ENCODE measurements at places on chromosomes 16 and 17.
A peak's percentile ranks its signal among the peaks of the same experiment; 100 is the strongest.

DNA sequence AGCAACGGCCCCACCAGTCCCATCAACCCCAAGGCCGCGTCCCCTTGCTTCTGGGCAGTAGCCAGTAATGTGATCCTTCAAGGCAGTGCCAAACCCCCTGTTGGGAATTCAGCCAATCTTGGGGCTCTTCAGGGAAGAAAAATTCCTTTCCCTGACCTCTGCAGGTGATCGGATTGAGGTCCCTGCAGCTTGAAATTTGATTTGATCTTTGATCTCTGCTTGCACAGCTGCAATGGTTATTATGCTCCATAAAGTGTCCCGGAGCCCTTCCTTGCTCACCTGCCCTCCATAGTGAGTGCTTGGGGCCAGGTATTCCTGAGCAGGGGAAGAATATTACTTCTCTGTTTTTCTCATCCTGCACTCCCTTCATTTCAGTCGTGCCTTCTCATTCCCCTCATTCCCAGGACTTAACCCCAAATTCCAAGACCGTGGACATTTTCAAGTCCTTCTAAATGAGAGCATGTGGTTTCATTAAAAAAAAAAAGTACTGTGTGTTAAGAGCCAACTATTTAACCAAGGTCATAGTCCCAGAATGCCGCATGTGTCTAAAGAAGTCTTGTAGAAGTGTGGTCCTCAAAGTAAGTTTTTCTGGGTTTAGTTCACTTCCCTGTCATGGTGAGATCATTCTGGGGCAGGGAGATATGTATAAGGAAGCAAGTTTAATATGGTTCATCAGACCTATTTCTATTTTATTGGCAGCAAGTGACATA lies 56.3 kb downstream of the SOX9 start:
- peak; percentile 65 for DNase-seq

GRCh38 chr17:75440738-75441448 lies 15.5 kb upstream of the TMEM94 start:
- DNase-seq: no peak

DNA sequence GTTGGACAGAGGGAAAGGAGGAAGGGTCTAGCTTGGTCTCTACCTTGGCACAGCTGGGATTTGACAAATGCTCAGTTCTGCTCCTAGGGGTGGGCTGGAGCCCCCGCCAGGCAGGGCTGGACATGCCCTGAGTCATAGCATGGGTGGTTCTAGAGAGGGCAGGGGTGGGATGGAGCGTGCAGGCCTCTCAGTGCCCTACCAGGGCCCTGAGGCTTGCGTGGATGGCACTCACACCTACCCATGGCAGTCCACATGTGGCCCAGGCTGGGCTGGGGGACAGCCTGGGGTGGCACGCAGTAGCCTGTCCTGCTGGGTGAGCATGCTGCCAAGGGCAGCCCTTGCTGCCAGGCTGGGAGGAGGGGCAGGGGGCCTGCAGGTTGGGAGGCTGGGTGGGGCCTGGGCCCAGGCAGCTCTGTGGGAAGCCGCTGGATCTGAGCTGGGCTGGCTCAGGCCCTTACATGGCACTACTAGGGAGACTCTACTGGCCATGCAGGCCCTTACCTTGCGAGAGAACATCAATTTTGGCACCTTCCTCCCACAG lies 11.2 kb downstream of the DOC2B start:
- DNase-seq: no peak

DNA sequence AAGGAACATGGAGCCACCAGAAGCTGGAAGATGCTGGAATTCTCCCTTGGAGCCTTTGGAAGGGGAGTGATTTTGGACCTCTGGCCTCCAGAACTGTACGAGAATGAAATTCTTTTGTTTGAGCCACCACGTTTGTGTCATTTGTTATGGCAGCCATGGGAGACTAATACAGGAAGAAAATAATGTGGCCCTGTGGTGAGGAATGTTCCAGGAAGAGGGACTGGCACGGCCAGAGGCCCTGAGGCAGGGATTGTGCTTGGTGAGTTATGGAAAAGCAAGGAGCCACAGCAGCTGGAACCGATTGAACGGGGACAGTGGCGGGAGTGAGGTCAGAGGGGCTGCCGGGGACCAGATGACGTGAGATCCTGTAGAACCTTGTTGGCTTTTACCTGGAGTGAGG lies 51.4 kb downstream of the CFAP20 start:
- DNase-seq: no peak

DNA sequence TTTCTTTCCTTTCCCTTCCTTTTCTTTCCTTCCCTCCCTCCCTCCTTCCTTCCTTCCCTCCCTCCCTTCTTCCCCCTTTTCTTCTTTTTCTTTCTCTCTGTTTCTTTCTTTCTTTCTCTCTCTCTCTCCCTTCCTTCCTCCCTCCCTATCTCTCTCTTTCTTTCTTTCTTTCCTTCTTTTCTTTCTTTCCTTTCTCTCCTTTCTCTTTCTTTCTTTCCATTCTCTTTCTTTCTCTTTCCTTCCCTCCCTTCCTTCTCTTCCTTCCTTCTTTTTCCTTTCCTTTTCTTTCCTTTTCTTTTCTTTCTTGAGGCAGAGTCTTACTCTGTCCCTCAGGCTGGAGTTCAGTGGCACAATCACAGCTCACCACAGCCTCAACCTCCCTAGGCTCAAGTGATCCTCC lies 31.0 kb downstream of the DEXI start:
- DNase-seq: no peak

- DNase-seq: no peak
These were observed 2.1 kb downstream of the MFAP4 start for GRCh38 chr17:19384723-19385391.

DNA sequence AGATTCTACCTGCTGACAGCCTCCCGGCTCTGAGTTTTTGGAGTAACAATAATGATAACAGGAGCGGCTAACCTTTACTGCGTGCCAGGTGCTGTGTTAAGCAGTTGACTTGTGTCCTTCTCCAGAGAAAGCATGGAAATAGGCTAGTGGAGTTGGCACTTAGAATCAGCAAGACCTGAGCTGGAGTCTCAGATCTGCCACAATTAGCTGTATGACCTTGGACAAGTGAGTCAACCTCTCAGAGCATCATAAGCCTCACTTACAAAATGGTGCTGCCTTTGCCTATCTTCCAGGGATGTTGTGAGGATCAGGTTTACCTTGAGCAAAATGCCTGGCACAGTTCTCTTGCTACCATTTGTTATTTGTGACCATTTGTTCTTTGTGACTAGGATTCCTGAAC lies 32.1 kb upstream of the TEX2 start:
- DNase-seq: no peak

DNA sequence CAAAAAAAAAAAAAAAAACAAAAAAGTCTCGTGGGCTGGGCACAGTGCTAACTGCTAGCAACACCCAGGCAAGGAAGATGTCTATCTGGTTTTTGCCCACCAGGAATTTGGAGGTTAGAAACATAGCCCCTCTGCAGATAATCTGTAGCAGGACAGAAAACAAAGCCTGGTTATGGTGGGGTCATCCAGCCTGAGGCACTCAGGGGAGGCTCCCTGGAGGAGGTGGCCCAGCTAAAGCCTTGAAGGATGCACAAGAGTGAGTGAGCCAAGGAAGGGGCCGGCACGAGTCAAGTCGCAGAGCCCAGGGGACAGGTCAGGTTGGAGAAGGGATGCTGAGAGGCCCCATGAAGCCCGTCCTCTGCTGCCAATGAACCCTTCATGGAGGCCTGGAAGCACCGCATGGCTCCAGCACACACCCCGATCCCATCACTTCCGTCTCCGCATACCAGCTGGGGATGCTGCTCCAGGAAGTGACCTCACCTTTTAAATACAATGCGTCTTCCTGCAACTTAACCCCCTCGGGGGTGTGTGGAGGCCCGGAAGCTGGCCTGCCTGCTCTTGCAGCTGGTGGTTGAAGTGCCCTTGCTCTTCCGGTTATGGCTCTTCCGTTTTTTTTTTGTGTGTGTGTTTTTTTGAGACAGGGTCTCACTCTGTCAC lies 86.5 kb downstream of the ENGASE start:
- no peak for DNase-seq

- no peak for DNase-seq
These were observed 5.9 kb downstream of the TMEM98 start for GRCh38 chr17:32933881-32934280.
